ENCODE measurements at places on chromosomes 7 and 10.

DNA sequence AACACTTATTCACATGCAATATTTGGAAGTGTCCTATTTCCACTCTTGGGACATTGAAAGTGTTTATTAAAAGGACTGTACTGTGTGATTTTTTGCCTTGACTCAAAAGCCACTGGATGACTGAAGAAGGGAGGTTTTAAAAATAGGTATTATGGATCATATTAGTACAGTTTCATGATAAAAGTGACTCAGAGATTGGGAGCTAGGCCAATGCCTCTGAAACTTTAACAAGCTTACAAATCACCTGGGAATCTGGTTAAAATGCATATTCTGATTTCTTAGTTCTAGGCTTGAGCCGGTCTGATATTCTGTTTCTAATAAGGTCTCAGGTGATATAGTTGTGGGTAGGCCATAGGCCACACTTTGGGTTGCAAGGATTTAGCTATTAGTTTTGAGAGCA lies 191.2 kb downstream of the PLXDC2 start:
- DNase-seq = no peak

- no peak for DNase-seq
Measured at GRCh38 chr10:43193496-43194080, 55.3 kb downstream of the CSGALNACT2 start.

DNA sequence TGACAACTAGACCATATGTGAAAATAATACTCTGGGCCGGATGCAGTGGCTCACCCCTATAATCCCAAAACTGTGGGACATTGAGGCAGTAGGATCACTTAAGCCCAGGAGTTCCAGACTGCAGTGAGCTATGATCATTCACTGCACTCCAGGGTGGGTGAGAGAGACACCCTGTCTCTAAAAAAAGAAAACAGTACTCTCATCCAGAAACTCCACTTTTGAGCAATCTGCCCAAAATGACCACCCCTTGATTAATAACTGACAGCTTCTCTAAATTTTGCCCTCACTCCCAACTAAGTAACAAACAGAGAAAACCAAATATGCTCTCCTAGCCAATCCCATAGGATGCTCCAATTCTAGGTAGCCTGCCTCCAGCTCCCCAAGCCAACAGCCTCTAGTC lies 62.5 kb upstream of the AKR1E2 start:
- no peak for DNase-seq

DNA sequence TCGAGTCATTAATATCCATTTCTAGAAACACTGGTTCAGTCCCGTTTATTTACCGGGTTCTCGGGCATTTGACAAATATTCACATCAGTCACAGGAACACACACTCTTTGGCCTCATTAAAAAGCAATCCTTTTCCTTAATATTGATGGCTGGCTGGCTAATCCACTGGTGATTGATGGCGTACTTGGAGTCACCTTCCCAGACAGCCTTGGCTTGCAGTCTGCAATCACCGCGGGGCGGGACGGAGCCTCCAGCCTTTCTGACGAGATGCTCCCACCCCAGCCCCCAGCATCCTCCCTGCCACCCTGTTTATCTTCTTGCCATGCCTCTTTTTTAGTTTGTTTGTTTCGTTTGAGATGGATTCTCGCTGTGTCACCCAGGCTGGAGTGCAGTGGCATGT lies 36.6 kb downstream of the SRRM3 start:
- no peak for DNase-seq

DNA sequence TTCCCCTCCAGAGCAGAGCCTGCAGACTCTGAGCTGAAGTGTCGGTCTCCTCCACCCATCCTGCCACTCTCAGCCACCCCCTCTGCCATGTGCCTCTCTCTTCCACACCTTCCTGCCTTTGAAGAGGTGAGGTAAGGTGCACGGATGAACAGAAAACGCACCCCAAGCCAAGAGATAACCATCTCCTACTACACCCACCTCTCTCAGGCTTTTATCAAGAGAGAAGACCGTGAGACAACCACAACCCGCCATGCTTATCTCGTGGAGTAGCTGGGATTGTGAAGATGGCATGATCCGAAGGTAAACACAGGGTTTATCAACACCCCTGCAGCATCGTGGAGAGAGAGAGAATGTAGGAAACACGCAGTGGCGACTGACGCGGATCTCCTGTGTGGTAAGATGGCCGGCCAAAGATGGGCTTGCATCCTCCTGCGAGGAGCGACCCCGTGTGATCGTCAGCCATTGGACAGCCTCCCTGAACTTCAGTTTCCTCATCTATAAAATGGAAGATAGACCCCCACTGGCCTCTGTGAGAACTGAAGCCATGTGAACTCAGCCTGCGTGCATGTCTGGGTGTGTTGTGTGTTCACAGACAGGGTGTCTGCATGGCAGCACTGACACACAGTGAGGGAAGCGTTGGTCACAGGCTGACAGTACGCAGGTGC lies 219.0 kb downstream of the DIP2C start:
- no peak for DNase-seq

DNA sequence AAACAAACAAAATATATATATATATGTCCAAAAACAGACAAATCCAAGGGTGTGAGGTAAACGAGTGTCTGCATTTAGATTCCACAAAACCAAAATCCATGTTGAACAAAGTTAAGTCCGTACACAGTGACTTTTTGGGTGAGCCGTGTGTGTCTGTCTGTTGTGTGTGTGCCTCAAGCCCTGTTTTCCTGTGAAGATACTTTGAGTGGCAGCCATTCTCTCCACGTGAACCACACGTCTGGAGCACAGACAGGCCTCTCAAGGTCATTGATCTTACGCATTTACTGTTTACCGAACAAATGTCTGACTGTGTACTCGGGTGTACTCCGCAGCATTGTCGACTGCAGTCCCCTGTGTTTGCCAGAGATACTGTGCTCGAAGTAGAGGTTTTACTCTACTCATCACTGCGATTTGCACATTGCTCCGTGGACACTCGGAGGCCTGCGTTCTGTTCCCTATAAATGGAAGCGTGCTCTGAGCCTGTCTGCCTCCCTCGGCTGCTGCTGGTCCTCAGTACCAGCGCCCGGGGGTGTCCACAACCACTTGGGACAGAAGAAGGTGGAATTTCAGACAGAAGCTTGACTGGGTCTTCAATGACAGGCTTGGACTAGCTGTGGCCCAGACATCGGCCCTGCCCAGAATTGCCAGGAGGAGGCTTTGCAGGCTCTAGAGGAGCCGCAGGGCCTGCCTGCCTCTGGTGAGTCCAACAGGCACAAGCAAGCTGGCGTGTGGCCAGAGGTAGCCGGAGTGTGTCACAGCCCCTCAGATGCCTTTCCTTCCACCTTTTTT lies 22.1 kb downstream of the CYP17A1 start:
- DNase-seq = peak; percentile 65

DNA sequence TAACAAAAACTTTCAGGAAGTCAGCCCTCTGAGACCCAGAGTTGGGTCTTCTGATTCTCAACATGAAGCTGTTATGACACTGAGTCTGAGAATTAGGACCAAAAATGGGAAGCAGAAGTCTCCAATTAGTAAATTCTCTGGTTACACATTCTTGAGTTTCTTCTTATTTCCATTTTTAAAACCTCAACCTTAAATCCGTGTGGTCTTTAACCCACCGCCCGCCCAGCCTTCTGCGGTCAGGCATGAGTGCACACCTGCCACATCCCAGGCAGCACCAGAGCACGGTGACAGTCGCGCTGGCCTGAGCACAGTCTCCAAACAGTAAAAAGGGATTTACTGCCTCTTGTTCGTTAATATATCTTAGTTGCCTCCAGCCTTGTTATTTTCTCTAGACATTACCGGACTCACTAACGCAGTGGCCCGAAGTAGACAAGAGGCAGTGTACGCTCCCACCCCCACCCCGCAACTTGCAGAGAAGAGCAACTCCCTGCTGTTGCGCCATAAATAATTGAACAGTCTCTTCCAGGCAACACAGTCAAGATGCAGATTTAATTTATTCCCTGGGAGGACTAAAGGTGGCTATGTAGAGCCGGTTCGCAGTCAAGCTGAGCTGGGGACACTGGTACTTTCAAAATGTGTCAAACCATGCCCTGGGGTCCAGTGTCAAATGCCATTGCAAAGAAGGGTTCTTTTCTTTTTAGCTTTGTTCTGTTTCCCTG lies 147.0 kb upstream of the CELF2 start:
- no peak for DNase-seq

DNA sequence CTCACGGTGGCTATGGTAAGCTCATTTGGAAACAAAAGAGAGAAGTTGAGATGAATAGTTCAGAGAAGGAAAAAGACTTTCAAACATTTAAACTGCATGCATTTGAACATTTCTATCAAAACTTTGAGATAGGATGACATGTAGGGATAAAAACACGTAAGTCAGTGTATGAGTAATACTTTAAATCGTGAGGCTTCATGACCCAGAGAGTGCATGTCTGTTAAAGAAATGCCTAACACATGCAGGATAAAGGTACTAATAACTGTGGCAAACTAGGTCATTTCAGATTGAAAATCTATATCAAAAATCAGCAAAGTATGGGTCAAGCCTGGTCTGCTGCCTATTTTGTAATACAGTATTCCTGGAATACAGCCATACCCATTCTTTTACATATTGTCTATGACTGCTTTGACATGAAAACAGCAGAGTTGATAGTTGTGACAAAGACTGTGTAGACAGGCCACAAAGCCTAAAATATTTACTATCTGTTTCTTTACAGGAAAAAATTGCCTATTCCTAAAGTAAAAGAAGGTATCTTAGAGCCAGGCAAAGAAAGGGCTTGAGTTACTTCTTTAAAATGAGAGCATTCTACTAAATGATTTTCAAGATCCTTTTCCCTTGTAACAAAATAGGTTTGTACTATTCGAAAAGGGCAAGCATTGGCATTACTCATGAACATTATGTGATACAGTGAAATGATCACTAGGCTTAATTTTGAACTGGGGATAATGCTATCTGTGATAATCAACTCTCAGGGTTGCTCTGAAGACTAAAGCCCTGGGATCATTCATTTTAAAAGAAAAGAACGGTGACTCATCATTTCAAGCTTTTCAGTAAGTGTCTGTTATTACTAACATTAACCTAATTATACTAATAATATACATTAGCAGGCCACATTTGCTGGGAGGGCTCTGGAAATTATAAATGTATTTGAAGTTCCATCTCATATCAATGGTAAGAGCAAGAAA lies 185.9 kb downstream of the CRPPA start:
- no peak for DNase-seq

GRCh38 chr10:33496096-33496495 lies 161.6 kb upstream of the NRP1 start:
- no peak for DNase-seq

DNA sequence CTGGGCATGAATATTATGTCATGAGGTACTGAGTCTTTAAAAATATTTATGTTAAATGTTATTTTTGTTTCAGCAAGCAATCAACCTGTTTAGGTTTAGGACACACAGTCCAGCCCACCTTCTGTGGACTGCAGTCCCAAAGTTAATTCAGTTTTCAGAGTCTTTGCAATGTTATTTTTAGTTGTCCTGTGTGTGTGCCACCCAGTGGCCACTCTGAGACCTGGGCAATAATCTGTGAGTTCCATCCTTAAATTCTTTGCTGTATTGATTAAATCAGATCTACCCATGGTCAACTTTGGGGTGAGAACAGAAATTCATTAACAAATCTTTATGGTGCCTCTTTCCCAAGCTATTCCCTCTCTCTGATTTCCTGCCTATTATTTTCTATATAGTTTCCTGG lies 415.1 kb downstream of the CCSER2 start:
- DNase-seq = no peak

DNA sequence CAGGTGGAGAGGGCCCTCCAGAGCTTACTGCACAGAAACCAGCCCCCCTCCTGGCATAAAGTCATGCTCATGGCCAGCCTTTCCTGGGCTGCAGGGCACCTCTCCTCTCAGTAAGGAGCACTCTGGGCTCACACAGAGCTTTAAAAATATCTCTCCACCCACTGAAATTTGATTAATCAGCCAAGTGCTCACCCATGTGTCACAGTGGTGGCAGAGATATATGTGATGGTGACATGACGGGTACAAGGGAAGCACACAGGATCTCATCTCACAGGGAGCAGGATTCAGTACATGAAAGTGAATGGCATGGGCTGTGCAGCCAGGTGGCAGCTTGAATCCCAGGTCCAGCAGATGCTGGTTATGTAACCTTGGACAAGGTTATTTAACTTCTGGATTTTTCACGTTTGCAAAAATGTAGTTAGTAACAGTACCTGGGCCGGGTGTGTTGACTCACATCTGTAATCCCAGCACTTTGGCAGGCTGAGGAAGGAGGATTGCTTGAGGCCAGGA lies 144.8 kb downstream of the CALN1 start:
- DNase-seq = no peak

GRCh38 chr10:78745441-78745840 lies 323.3 kb upstream of the ZMIZ1 start:
- DNase-seq = no peak

All from CD14-positive monocyte (primary cell).